RPMI8226 (cell line): ENCODE measurements at places on chromosomes 6 and 20.

DNA sequence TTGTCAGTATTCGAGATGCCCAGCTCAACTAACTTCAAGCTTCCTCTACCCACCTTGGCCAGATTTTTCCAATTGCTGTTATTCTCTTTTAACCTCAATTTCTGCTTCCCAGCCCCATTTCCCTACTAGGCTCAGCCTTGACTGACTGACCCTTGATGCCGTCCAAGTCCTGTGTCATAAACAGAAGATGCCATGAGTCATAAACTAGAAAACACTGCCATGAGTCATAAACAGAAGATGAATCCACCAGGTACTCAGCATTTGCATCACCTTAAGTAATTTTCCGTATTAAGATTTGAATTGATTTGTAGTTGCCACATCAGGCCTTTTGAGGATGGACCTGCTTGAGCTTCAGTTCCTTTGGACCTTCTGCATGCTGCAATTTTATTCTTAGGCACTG, 123.8 kb downstream of the FAM83B start:
- no peak for DNase-seq

GRCh38 chr6:20826378-20826777, 292.1 kb downstream of the CDKAL1 start:
- DNase-seq, result no peak

- no peak for DNase-seq
Observed at GRCh38 chr6:150929416-150929815, 63.9 kb downstream of the MTHFD1L start.

GRCh38 chr6:30283761-30284160, 43.0 kb upstream of the TRIM39 start:
- DNase-seq, result no peak

DNA sequence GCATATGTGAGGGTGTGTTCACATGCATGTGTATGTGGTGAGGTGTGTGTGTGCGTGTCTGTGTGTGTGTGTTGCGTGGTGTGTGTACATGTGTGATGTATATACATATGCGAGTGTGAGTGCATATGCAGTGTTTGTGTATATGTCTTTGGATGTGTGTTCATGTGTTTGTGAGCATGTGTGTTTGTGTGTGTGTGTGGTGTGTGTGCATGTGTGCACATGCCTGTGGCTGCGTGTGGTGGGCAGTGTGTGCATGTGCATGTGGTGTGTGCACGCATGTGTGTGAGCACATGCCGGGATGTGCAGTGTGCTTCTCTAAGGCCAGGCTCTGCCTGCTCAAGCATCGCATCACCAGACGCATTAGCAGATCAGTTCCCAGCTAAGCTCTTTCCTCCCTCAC, 5.7 kb downstream of the THBS2 start:
- DNase-seq, result no peak

DNA sequence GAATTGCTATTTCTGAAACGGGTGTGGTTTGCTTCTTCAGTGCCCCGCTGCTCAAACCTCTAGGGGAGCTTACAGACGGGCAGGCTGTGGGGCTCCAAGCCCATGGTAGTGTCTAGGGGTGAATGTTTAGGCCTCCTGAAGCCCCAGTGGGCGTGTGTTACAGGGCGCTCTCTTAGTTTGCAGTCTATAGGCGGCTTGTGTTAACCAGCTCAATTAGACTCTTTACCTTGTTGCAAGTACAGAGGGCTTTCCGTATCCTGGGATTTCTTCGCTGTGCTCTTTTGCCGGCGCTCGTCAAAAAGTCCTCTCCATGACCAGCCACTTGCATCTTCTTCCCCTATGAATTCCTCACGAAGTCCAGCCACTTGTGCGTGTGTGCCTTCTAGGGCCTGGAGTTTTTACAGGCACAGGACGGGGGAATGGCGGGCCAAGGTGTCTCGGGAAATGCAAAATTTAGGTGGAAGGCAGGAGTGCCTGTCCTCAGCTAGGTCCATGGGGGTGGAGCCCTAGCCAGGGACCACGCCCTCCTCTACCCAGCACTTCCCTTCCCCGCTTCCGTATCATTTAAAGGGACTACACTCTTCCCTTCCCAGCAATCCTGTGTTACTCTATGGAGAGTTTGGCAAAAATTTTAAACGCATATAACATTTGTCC, 94.5 kb downstream of the HTR1B start:
- DNase-seq, result no peak

DNA sequence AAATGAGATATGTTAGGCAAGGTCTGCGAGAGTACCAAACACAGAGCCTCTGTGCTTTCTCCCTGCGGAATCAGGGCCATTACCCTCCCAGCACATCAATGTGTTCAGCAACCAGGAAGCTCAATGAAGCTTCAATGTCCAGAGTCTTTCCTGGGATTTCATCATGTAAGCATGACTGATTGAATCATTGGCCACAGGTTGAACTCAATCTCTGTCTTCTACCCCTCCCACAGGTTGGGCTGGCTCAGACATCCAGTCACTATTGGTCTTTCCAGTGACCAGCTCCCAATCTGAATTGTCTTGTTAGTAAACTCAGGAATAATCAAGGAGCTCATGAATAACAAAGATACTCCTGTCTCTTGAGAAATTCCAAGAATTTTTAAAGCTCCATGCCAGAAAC, 2.7 kb upstream of the DTD1 start:
- DNase-seq, result no peak

DNA sequence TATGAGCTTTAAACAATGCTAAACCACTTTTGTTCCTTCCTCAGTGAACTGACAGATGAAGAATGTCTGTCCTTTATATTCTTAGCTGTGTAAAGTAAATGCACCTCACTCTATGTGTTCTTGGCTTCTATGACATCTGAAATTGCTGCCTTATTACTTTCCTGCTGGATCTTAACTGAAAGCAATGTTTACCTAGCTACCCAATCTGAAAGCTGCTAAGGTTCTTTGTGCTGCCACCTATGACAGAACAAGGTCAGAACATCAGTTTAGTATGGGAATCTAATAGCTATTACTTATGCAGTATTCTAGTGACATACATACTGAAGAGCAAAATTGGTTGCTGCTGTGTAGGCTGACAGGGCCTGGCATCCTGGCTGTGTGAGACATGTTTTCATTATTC, 444.1 kb downstream of the KHDRBS2 start:
- DNase-seq, result no peak

- no peak for DNase-seq
Observed at GRCh38 chr6:152745509-152746171, 5.0 kb upstream of the VIP start.

DNA sequence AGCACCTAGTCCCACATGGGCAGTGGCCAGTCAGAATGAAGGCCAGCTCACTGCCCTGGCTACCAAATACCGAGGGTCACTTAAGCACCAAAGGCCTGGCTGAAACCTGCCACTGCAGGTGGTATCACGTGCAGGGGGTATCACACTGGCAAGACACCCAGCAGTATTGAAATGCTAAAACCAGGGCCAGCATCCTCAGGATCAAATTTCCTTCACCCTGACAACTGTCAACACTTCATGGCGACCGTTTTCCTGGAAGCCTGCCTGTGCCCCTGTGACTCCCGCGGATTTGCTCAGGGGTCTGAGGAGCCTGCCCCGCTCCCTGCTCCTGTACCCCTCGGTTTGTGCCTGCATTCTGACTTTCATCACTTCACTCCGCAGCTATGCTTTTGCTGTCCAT, 151.1 kb downstream of the TTLL2 start:
- DNase-seq, result no peak

GRCh38 chr6:113927001-113927400, 43.9 kb downstream of the HDAC2 start:
- no peak for DNase-seq

DNA sequence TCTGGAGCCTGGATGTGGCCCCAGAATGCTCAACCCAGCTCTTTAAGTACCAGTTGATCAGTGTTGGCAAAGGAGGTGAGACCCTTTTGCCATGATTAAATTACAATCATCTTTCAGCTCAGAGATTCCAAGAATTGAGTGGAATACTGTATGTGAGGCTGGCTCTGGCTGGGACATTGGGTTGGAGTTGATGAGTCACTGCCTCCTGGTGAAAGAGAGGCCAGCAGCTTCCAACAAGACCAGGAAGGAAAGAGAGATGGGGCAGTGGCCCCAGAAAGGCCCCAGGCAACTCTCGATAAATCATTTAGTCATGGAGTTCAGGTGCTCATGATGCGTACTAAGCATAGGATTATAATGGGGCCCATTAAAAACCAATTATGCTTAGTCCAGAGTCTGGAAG, 2.1 kb downstream of the TGM6 start:
- peak; percentile 0 for DNase-seq

- DNase-seq, result no peak
Observed at GRCh38 chr6:127053032-127053874, 65.2 kb upstream of the RSPO3 start.

DNA sequence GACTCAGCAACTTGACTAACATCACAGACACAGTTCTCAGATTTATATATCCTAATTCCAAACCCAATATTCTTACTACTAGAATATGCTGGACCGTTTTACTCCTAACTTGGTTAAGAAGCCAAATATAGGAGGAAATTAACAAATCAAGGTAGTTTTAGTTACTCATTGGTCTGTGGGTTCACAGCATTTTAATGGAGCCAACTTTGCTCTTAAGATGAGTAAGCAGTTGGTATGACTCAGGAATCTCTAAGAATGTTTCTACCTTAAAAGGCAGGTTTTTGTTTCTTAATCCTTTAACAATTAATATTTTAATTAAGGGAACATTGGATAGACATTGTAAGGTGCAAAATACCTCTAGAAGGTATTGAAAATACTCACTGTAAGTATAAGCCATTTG, 31.6 kb downstream of the OPRM1 start:
- no peak for DNase-seq

- DNase-seq, result peak; percentile 74
Observed at GRCh38 chr6:108565091-108565766, 4.5 kb downstream of the FOXO3 start.

DNA sequence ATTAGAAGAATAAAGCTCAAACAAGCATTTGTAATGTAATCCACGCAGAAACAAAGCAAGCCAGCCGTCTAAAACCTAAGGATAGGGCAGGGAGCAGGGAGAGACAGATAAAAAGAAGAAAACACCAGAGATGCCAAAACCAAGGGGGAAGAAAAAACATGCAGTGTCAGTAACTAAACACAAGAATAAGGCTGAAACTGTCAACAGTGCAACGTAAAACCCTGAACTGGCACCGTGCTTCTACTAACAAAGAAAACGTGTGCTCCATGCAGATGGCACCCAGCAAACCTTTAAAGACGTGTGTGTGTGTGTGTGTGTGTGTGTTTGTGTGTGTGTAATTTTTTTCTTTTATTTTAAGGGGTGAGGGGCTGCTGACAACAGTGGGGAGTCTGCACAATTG, 88.4 kb upstream of the TAB2 start:
- DNase-seq, result no peak

GRCh38 chr6:155530219-155530834, 74.7 kb upstream of the NOX3 start:
- peak; percentile 7 for DNase-seq

DNA sequence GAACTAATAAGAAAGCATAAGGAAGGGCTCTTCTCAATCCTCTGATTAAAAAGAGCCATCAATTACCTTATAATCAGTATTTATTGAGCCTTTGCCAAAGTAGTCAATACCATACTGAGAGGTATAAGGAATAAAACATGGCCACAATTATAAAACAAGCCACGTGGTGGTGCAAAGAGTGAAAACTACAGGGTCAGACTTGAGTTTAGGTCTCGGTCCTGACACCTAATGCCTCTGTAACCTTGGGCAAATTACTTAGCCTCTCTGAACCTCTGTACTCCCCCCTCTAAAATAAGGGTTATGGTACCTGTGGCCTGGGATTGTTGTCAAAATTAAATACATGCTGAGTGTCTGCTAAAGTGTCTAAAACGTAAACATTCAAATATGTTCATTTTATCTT, 11.8 kb downstream of the TRIM10 start:
- DNase-seq, result no peak

DNA sequence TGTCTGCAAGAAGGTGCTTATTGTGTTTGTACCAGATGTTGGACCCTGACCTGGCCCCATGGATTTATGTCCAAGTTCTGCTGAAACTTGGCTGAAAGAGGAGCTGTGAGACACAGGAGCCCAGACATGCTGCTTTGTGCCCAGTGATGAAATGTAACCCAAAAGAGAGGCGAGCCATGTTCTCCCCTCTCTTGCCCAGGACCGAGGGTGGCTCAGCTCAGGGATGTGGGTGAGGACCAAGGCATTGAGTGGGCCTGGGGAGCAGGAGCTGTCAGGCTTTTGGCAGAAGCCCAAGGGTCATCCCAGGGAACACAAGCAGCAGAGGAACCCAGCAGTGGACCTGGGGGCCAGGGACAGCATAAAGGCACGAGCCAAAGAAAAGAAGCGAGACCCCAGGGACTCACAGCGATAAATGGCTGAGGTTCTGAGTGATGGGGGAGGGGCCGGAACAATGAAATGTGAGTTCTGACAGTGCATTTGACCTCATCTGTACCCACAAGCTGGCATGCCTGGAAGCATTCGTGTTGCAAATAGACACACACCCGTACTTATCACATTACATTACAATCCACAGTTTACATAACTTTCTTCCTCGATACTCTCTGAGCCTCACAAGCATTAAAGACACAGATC, 363.4 kb upstream of the JARID2 start:
- DNase-seq, result no peak

GRCh38 chr6:55456016-55456415, 123.0 kb downstream of the HMGCLL1 start:
- DNase-seq, result no peak

- no peak for DNase-seq
Observed at GRCh38 chr6:132446855-132447241, 45.6 kb upstream of the MOXD1 start.

GRCh38 chr6:150048099-150048498, 20.8 kb downstream of the ULBP3 start:
- peak; percentile 35 for DNase-seq

DNA sequence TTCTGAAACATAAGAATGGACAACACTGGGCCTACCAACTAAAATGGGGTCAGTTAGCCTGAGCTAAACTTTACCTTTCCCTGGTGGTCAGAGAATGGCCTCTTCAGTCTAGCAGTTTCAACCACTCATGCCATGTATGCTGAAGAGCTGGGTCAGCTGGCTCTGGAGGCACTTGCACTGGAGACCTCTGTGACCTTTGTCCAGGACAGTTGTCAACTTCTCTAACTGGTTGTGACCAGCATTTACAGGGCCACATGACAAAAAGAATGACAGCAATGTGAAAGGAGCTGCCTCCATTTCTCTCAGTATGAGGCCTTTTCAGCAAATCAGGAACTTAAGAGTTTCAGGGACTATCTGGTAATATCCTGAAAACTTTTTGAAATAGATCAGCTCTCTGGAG, 59.9 kb upstream of the TMEM30A start:
- DNase-seq, result no peak

GRCh38 chr6:26056583-26057350, 30.5 kb upstream of the HFE start:
- DNase-seq, result peak; percentile 39

DNA sequence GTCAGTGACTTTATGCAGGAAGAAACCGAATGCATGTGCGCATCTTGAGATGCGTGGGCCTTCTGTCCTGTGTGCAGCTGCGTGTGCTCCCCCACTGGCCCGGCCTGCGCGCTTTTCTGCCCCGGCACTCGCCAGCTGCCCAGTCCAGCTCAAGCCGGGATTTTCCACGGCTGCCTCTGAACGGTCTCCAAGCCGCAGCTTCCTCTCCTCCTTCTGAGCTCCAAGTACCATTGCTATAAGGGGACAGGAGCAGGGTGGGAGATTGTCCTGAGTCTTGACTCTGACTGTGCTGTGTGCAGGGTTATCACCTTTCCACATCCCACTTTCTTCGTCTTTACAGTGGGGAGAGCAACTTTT, 302.8 kb downstream of the THBS2 start:
- DNase-seq, result no peak
